ENCODE measurements at places on chromosomes 12 and 14.

DNA sequence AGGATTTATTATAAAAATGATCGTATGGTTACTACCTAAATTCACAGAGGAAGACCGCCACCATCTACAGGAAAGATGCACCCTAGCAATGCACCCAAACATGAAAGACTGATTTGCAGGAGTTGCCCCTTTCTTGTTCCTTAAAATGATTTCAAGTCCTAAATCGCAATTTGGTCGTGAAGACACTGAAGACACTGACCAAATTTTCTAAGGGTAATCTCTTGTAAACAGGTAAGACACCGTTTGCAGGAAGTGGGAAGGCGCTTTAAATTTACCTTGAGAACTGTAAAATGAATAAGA, 1.0 kb downstream of the SOS2 start:
- DNase-seq = peak; percentile 38

DNA sequence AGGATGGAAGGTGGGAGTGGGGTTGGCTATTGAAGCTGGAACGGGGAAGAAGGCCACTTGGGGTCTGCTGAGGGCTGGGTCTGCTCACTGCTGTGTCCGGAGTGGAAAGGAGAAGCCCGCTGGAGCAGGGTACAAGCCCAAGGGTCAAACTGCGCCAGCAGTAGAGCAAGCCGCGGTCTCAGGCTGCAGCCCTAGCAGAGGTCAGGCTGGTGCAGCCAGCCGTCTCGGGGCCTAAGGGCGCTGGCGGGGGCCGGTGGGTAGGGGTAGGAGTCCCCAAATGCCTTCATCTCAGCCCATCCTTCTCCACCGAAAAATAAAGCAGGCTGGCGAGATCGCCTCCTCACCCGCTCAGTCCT, 718 bp upstream of the JDP2 start:
- DNase-seq = peak; percentile 48

- DNase-seq = no peak
Measured at GRCh38 chr12:104588921-104589590, 132.3 kb downstream of the CHST11 start.

DNA sequence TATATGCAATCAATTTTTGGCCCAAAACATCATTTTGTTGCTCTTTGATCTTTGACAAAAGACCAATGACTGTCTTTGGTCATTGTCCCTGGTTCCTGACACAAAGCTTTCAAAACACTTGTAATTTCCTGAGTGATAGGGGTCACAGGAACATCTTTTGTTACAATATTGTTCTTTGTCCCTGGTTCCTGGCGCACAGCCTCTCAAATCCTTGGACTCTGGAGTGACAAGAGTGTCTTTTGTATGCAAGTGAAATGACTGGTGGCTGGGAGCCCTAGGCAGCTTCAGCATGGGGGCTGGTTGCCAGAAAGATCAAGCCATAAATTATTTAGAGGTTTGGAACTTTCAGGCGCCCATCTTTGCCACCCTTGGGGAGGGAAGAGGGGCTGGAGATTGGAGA, 53.9 kb downstream of the DNAH10 start:
- no peak for DNase-seq

DNA sequence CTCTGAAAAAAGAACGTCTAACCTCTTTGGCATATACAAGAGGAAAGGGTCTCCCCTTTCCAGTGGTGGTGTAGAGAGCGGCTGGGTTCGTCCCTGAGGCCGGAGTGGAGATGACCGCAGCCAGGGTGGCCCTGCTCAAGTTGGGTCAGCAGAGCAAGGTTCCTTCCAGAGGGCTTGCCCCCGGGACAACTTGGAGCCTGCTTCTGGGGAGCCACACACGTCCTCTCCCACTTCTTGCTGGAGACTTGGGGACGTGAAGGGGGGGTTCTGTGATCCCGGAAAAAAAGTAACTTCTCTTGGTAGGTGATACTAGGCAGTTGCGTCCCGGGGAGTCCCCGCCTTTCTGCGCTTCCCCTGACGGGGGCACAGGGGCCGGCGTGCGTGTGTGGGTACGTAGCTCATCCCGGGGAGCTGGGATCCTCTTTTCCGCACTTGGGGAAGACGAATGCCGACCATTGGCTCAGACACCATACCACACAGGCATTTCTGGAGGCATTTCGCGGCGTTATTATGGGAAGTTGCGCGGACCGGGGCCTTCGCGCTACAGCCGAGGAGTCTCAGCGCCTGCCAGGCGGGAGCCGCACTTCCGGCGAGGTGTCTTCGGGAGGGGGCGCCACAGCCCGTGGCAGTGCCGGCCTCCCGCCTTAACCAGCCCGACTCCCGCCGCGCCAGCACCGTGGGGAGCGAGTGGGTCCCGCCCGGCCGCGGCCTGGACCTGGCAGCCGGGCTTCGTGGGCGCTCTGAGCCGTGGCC, 14.8 kb upstream of the PAX9 start:
- DNase-seq = no peak

GRCh38 chr14:43983721-43984120, 523.4 kb downstream of the FSCB start:
- no peak for DNase-seq

- no peak for DNase-seq
Measured at GRCh38 chr12:46480724-46481123, 108.2 kb upstream of the SLC38A2 start.

All from suppressor macrophage (primary cell).